ENCODE measurements at places on chromosomes 11 and 22.

DNA sequence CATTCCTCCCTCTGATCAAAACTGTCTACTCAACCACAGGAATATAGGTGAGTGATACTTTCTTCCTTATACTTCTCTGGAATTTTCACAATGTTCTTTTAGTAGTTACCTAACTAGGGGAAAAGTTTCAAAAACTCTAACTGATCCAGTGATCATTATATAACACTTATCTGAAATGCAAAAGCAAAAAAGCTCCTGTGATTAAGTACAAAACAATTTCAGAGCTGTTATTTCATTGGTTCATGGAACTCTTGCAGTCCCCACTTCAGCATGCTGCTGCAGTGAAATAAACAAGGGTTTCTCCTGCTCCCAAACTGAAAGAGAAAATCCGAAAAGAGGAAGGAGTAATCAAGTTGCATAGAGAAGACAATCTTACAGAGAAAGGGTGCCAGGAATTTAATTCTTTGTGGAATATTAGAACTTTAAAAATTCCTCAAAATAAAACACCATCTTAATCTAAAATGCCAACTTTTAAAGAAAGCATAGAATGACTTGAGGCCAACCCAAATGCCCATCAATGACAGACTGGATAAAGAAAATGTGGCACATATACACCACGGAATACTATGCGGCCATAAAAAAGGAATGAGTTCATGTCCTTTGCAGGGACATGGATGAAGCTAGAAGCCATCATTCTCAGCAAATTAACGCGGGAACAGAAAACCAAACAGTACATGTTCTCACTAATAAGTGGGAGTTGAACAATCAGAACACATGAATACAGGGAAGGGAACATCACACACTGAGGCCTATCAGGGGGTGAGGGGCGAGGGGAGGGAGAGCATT lies 20.3 kb downstream of the PPP2R1B start:
- DNase-seq, result no peak

- DNase-seq, result no peak
Measured at GRCh38 chr11:65571420-65571819, 918 bp upstream of the FAM89B start.

DNA sequence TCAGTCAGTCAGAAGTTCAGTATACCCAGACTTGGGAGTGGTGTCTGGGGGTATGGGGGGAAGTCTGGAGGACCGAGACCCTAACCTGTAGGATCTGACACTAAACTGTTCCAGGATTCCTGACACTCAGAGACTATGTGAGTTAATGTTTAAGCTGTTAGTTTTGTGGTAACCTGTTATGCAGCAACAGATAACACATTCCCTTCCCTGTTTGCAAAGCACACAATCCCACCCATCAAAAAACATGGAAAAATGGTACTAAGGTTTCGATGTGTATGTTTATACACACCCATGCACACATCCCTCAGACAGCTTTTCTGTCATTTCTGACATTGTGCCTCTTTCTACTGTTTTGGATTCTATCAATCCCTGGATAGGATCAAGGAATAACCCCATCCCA lies 27.6 kb downstream of the ZNF280B start:
- DNase-seq, result no peak

DNA sequence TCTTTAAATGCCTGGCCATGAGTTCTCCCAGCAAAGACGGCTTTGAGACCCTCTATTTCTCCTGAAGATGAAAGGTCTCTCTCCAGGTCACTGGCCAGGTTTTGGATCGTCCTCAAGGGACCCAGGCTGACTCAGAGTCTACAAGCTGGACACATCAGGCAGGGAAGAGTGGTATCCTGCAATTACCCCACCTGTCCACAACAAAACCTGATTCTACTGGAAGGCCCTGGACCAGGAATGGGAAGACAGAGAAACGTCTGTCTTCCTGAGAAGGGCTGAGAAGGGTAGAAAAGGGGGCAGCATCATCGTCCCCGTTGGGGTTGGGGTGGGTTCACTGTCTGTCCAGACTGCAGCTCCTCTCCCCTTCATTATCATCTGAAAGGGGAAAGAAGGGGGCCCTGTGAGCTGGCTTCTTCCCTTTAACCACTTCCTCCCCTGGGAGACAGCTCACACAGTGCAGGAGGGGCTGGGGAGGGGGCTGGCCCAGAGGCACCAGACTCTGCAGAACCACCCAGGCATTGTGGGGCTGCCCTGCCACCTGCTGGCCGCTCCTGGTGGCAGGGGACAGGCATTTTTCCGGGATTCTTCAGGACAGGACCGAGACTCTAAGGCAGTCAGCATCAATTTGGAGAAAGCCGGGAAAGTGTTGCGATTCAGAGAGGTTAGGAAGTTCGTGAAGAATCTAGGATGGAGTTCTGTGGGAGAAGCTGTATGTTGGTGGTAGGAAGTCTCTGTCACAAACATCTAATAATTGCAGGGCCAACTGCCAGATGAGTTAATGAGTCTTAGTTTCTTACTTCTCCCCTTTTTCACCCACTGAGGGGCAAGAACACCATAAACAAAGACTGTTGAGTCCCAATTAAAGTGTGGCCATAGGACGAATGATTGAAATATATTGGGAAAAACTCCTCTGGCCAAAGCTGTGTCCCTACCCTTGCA lies 57.6 kb downstream of the SYN3 start:
- DNase-seq, result no peak

GRCh38 chr11:117839936-117840813 lies 15.6 kb upstream of the FXYD2 start:
- no peak for DNase-seq

- no peak for DNase-seq
Measured at GRCh38 chr11:23944923-23945322, 551.9 kb upstream of the LUZP2 start.

- DNase-seq, result peak; percentile 39
Measured at GRCh38 chr11:112525270-112525669, 264.6 kb upstream of the PLET1 start.

GRCh38 chr11:1546077-1546535 lies 26.0 kb downstream of the DUSP8 start:
- no peak for DNase-seq

DNA sequence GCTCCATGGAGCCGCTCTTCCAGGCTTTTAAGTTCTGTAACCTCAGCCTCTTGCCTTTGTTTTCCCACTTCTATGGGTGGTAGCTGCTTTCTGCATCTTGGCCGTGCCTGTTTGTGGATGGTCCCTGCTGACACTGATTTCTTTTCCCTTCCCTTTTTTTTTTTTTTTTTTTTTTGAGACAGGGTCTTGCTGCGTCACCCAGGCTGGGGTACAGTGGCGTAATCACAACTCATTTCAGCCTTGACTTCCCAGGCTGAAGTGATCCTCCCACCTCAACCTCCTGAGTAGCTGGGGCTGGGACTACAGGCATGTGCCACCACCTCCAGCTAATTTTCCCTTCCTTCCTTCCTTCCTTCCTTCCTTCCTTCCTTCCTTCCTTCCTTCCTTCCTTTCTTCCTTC lies 57.7 kb upstream of the EP300 start:
- peak; percentile 75 for DNase-seq

GRCh38 chr11:75432911-75433321 lies at the start of gene KLHL35:
KLHL35 (minus strand) TSS chr11:75433203; CDS start chr11:75430629, 2,574 bp downstream.
- DNase-seq, result no peak

DNA sequence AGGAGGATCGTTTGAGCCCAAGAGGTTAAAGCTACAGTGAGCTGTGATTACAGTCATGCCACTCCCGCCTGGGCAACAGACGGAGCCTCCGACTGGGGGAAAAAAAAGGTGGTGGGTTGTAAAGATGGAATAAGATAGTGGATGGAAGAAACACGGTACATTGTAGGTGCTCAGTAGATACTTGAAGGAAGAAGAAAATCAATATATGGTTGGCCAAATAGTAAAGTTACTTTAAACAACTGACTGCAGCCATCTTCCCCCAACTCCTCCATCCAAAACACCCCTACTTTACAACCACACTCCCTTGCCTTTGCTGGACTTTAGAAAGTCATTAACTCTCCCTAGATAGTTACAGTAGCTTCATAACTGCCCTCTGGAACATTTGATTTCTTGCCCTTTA lies 2.5 kb upstream of the NUP98 start:
- DNase-seq, result no peak

GRCh38 chr11:32386770-32387377 lies 48.5 kb downstream of the WT1 start:
- no peak for DNase-seq

DNA sequence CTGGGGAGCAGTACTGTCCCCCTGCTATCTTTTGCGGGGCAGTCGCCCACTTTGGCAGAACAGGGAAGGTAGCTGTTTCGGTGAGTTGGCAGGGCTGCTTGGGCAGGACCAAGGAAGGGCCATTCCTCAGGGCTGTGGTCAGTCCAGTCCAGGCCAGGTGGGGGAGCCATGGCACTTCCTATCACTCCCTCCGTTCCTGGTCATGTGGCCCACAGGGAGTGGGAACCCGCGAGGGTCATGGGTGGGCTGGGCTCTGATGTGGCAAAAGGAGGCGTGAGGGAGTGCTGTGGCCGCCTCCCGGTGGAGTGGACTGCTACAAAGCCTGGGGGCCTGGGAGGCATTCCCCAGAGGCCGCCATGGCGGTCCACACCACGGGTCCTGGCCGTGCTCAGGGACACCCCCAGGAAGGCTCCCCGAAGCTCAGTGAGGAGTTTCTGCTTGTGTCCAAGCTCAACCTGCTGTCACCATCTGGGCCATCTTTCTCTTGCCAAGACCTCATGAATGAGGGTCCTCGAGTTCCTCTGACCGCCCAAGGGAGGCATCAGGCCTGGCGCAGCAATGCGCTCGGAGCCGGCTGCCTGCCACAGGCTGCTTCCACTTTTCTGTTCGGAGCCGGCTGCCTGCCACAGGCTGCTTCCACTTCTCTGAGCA lies 11.9 kb downstream of the CHID1 start:
- no peak for DNase-seq

DNA sequence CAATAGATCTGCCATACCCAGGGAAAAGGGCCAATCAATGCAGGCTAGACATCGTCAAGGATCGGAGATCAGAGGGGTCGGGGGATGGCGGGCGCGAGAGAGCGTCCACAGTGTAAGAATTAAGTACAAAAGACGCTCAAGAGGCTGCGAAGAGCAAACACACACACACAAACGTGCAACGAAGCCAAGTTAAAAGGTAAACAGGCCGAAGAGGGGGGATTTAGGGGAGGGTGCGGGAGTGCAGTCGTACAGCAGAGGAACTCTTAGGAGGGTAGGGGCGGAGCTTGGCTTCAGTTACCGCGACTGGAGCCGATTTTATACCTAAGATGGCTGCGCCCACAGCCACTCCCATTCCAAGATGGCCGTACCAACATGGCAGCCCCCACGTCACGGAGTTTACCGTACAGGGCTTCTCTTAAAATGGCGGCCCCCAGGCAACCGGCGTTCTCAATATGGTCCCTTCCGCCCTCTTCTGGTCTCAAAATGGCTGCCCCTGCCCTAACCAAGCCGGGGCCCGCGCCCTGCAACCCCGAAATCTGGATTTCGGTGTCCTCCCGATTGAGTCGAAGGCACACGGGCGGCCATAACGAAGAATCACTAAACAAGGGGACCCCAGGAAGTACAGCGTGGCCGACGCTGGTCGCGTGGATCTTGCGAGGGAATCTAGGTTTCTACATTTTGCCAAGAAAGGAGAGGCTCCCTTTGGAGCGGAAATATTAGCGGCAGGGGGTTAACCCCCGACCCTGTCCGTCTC lies 1.9 kb downstream of the GNG3 start:
- peak; percentile 97 for DNase-seq

DNA sequence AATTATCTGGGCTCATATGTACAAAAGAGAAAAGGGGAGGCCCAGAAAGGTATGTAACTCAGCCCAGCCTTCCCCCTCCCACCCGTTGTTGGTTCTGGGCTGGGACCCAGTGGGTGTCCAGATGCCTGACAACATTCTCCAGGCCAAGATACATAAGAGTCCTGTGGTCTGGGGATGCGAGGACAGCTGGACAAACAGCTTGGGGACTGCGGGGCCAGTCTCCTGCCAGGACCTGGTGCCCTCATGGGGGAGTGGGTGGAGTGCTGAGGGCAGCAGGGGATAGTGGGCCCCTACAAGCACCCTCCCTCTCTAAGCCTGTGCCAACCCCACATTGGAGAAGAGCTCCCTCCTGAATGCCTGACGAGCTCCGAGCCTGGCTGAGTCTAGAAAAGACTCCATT lies 3.5 kb upstream of the SLC22A6 start:
- no peak for DNase-seq

DNA sequence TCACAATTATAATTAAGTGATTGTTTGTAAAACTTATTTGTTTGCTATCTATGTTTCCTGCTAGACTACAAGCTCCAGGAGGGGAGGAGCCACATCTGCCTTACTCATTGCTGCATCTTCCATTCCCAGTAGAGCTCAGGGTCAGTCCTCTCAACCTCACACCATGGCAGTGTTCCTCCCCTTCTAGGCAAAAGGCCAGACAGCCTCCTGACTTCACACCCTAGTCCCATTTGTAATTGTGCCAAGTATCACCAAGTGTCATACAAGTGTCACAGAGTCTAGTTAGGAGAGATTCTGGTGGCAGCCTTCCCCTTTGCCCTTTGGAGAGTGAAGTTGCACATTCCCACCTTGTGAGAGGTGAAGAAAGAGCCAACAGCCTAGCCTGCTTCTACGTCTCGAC lies 490.4 kb downstream of the INSC start:
- no peak for DNase-seq

- DNase-seq, result no peak
Measured at GRCh38 chr11:22263613-22264012, 70.7 kb downstream of the ANO5 start.

- no peak for DNase-seq
Measured at GRCh38 chr11:26896719-26897118, 97.2 kb upstream of the FIBIN start.

DNA sequence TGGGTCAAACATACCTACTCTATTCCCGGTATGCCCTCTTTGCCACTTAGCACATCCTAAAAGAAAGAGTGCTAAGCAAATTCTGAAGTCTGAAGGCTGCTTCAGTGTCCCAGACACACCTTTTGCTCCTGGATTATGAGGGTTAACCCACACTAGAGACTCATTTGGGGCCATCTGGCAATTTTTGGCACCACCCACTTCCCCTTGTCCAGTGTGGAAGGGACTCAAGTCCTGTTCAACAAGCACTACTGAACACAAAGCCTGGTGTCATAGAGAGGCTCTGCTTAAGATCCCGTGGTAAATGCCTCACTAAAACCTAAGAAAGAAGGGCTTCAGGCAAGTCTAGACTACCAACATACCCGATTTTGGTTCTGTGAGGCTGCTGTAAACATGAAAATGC lies 85.8 kb downstream of the SERGEF start:
- no peak for DNase-seq

- DNase-seq, result no peak
Measured at GRCh38 chr11:33924341-33924740, 32.5 kb upstream of the LMO2 start.

GRCh38 chr11:23405350-23405937 lies 545.2 kb upstream of the CCDC179 start:
- no peak for DNase-seq
